HuH-7 (cell line): ENCODE measurements at places on chromosomes 1 and 21.

DNA sequence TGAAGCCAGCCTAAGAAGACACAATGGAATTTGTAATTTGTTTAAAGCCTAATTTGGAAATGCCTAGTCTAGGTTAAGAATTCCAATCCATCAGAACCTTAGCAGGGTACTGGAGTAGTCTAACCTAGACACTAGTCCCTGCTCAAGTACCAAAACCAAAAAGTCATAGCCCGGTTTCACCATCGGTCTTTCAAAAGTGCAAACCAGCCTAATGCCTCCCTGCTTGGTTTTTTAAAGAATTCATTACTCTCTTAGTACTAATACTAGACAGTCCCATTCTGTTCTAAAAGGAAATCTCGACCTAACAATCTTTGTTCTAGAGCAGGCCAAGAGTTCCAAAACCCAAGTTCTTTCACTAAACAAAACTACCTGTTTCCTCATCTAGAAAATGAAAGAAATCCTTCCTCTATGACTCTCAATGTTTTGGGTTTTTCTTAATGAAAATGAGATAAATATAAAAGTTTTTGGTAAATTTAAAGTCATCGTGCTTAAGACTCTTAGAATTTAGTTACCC, 2.6 kb downstream of the PUM1 start:
- DNase-seq: no peak

DNA sequence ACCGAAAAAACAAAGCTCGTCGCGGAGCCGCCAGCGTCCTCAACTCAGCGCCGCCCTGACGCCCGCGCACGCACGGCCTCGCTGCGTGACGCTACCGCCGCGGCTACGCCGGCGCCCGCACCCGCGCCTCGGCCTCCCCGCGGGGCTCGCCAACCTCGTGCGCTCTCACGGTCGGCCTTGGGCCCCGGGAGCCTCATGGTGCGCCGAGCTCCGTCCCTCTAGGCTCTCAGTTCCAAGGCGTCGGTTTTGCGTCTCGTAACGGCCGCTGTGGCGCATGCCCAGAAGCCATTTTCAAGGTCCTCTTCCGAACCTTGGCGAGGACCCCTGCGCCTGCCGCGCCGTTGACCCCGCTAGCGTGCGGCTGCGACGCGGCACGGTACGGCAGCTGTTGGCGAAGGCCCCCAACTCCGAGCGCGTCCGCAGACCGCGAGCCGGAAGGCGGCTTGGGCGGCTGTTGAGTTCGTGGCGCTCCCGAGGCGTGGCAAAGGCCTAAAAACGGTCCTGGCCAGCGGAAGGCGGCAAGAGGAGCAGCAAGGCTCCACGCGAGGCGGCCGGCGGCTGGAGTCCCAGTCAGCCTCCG, at the start of gene HENMT1:
Gene HENMT1 (minus strand): TSS at position 64 of the 580 bp plus-strand sequence. CDS start 1,209 bp downstream, outside the sequence.
- no peak for DNase-seq

DNA sequence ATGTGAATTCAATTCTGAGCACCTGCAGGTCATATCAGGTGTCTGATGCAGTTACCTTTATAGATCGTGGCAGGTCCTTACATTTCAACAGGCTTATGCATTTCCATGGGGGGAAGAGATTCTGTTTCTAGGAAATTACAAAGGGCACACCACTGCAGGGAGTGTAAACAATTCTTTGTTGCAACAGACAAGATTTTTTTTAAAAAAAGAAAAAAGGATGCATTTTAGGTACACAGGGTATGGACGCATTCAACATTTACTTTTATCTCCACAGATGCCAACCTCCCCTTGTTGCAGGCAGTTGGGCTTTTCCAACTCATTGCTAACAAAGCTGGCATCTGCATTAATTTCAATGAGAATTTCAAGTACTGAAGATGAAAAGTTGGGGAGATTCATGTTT, 13.5 kb upstream of the TEKT2 start:
- no peak for DNase-seq

DNA sequence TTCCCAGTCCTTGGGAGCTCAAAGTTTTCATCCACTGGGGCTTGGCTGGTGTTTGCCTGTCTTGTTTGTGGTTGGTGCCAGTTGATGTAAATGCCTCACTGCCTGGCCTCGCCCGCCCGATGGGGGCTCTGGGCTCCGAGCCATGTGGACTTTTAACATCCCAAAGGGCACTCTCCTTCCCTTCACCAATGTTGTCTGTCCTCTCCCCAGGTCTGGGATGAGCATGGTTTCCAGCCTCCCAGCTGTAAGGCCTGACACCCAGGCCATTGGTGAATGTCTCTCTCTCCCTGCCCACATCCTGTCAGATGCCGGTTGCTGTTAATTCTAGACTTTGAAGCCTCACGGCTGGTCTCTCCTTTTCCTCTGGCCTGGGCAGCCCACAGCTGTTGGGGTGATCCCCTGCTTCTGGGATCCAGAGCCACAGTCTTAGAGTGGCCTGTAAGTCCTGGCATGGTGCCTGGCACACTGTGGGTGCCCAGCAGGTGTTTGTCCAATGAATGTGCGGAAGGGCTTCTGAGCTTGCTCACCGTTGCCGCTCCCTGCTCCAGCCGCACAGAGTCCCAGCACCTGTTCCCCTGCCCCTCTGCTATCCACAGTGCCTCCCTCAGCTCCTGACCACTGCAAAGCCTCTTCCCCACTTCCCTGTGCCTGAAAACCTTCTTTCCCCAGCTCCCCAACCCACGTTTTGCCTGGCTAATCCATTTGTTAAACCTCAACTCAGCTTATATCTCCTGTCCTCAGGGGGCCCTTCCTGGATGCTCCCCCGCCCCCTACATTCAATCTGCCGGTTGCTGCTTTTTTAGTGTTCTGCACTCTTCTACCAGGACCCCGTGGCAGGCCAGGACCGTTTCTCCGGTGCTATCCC, 3.3 kb upstream of the C1orf174 start:
- DNase-seq: no peak

DNA sequence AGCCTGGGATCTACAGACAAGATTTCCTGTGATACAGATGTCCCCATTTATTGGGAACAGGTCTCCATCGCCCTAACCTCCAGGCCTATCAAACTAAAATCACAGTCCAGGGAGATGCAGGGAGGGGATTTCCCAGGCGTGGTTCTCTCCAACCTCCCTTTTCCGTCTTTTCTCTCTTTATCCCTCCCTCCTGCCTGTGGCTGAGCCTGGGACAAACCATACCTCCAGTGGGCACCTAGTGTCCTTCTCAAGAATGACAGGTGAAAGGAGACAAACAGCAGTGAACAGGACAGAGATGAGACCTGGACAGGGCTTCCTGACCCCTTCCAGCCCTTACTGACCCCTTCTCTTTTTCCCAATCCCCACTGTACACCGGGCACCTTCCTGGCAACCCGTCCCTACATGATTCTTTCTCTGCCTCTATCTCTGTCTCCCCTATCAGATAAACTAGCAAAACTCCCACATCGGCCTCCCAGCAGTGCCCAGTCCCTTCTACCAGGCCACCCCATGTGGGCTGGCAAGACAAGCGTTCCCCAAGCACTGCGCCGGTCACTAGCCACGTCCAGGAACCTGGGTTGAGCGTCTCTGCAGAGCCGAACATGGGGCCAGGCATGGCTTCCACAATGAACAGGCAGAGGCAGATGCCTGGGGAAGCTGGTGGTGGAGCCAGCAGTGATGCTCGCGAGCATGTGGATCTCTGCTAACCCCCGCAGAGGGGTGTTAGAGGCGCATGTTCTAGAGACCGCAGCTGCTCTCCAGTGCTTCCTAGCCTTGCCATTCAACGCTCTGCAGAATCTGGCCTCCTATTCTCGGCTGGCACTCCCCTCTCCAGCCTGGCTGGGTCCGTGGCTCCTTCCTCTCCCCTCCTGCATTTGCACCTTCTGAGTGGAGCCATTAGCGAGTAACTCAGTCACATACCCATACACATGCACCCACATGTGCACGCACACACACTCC, 54.7 kb downstream of the ELK4 start:
- no peak for DNase-seq

GRCh38 chr1:195806060-195806459, 802.2 kb downstream of the KCNT2 start:
- DNase-seq: no peak

GRCh38 chr1:241730031-241730430, 78.0 kb downstream of the WDR64 start:
- no peak for DNase-seq

- DNase-seq: no peak
These were observed at the start of gene COL24A1 for GRCh38 chr1:86156566-86157455. COL24A1 (minus strand) TSS chr1:86156772; CDS start chr1:86156396, 376 bp downstream.

GRCh38 chr1:157269656-157270375, 131.6 kb upstream of the ETV3 start:
- DNase-seq: no peak

DNA sequence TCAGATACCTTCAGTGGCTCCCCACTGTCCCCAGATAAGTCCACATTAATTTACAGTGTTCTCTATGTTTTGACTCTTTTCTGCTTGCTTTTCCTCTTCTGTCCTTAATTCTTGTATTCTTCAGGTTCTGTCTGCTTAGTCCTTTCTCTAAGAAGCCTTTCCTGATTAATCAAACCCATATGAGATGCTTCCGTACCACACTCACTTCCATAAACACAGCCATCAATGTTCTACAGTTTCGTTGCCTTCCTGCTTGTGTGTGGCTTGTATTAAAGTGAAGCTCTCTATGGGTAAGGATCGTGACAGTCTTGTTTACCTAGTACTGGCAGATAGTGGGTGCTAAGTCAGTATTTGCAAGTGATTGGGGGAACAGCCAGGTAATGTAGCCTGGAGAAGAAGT, 75.9 kb downstream of the PRDM2 start:
- no peak for DNase-seq

DNA sequence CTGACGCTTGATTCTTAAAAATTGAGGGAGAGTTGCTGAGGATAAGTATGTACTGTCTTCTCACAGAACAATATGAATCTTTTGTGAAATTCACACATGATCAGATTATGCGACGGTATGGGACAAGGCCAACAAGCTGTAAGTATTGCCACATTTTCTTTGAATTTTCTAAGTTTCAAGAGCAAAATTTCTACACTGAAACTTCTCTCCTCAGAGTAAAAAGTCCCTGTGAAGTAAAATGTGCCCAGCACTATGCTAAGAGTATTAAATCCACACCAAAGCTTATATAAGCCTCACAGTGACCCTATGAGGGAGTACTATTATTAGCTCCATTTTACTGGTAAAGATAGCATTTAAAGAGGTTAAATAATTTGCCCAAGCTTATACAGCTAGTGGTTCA, 12.2 kb downstream of the AKIRIN1 start:
- DNase-seq: no peak

DNA sequence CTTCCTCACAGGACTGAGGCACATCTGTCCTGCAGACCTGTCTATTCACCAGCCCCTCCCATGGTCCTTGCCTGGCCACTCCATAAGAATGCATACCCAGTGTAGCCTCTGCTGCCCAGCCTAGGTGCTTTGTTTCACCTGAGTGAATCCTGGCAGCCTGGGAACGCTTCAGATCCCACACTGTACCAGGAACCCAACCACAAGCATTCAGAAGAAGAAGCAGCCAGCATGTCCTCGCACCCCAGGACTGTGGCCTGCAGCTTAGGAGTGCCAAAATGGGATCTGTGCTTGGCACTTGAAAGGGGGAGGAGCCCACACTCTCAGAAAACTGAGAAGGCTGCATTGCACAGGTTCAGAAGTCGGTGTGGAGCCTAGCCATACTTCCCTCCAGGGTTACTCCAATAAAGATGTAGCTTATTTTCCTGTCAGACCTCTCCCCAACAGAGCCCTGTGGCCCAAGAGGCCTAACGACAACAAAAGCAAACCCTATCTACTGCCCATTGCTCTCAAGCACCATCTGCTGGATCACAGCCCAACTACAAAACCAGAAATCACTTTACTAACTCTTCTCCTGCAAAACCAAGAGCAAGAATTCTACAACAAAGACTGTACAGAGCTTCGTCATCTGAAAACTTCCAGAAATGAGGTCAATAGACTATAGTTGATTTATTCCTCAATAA, 923.1 kb upstream of the NEGR1 start:
- DNase-seq: peak; percentile 9

- DNase-seq: no peak
These were observed 72.6 kb upstream of the IPO9 start for GRCh38 chr1:201756406-201756805.

DNA sequence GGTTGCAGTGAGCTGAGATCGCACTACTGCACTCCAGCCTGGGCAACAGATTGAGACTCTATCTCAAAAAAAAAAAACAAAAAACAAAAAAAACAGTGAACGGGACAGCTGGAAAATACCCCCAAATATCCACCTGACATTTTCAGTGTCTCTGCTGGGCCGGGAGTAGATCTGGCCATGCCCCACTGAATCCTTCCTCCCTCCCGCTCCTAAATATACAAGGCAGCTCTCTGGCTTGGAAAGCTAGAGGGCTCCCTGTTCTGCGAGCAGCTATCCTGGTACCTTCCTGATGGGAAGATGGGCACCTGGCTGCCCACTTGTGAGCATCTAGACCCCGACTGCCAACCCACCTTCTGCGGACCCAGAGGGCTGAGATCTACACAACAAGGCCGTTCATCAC, 21.4 kb downstream of the SPSB1 start:
- no peak for DNase-seq

GRCh38 chr1:95375174-95375573, 141.2 kb downstream of the RWDD3 start:
- no peak for DNase-seq

DNA sequence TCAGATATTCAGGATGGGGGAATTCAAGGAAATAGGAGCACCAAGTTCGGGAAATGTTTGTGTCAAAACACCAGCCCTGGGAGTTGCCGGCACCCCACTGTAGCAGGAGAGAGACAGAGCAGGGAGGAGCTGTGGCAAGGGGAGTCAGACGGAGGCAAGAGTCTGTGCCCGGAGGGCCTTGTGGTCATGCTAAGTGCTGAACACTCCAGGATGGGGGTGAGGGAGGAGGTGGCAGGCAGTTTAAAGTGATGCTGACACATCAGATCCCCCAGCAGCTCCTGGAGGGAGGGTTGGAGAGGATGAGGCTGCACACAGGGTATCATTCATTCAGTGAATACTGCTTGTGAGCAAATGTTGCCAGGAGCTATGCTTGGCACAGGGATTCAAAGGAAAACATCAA, 150.3 kb upstream of the ETV3 start:
- DNase-seq: no peak

GRCh38 chr1:6833804-6834203, 48.5 kb downstream of the CAMTA1 start:
- DNase-seq: no peak
